Kidney epithelial cell (primary cell): ENCODE measurements at places on chromosomes 12 and 14. TPM values are rescaled to one million over a fixed set of nuclear protein-coding genes. Genes with fewer than 3 reads are reported as not detected.

The ADSS1 gene
- total RNA-seq: 3.4 and 10.3 TPM in 2 replicates

The TAS2R20 gene
- 0.41 and 1.0 TPM in 2 replicates for total RNA-seq

The ATG101 gene
- 77.8 and 83.1 TPM in 2 replicates for total RNA-seq

- no peak for DNase-seq
These were observed 259.6 kb downstream of the AKAP6 start for GRCh38 chr14:32588448-32589320.

- DNase-seq: no peak
These were observed 1.1 kb downstream of the PHLDA1 start for GRCh38 chr12:76030341-76031080.

DNA sequence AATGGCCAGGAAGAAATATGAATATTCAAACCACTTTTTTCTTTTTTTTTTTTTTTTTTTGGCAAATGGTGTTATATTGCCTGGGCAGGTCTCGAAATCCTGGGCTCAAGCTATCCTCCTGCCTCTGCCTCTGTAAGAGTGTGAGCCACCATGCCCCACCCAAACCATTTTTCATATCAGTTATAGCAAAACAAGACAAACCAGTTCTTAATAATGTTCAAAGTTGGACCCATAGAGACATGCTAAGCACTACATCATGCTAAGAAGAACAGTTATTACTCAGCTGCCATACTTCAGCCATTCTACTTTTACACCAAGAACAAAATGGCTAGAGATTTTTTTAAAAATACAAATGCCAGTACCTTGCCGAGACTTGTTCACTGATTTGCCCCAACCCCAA is 25.5 kb downstream of the EIF2S1 start:
- no peak for DNase-seq

DNA sequence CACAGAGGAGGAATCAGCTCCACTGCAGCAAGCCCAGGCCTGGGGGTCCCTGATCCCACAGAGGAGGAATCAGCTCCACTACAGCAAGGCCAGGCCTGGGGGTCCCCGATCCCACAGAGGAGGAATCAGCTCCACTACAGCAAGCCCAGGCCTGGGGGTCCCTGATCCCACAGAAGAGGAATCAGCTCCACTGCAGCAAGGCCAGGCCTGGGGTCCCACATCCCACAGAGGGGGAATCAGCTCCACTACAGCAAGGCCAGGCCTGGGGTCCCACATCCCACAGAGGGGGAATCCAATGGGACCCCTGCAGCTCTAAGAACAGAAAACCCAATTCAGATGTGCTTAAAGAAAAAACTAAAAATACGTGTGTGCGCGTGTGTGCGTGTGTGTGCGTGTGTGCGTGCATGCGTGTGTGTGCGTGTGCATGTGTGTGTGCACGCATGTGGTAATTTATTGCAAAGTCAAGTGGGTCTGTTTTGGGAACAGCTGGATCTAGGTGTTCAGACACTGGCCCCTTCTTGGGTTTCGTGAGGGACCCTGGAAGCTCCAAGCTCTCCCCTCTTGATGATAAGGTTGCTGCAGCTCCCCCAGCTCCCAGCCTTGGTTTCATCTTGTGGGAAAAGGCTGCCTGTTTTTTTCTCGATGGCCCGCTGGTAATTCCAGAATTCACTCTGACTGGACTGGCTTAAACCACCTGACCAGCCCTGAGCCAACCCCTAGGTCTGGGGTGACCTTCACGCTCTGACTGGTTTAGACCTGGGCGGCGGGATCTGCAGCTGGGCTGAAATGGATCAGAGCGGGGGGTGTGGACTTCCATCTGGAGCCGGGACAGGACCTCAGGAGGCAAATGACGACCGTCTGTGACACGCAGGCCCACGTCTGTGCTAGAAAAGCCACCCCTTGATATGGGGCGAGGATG is 47.1 kb downstream of the GALNT9 start:
- DNase-seq: no peak

DNA sequence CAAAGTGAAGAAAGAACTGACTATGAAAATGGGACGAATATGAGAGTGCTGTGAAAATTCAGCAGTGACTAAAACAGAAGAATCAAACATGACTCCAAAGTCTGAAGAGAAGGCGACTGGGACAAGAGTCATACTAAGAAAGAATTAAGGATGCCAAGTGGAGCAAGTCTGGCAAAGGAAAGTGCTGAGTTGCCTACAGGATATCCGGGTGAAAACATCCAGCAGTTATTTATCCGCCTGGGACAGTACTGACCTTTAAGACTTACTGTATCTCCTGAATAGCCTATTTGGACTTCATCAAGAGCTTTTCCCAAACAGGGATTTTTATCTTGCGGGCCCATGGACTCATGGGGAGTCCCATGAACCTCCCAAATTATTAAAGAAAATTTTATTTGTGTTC is 41.1 kb downstream of the KICS2 start:
- no peak for DNase-seq

- no peak for DNase-seq
These were observed 568.3 kb downstream of the FSCB start for GRCh38 chr14:43938588-43939281.

GRCh38 chr12:106205208-106206069 is 42.4 kb downstream of the CKAP4 start:
- no peak for DNase-seq

DNA sequence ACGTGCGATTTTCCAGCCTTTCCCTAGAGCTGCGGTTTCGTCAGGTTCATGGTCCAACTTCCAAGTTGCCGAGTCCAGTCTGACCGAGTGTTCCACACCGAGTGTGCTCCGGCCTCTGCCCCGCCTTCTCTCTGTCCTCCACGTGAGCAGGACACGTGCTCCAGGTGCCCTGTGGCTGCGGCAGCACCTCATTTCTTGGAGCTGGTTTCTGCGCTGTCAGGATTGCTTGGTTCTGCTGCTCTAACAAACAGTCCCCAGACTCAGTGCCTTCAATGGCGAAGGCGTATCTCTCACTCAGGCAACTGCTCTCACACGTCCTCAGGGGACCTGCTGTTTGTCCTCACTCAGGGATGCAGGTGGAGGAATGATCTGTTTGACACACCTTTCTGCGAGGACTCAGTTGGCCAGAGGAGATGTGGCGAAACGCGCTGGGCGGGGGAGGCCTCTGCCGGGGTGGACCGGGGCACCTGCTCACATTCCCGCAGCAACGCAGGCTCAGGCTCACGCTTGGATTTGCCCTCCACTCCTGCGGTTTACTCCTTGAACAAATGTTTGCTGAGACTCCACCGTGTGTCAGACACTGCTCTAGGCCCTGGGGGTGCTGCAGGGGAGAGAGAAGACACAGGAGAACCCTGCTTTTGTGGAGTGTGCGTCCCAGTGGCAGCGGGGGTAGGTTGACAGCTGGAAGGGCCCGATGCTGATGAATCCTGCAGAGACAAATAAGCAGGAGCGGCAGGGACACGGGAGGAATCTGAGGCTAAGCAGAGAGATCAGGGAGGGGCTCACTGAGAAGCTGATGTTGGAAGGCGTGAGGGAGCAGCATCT is 63.4 kb upstream of the FBRSL1 start:
- DNase-seq: no peak

- DNase-seq: peak; percentile 39
These were observed 47.6 kb upstream of the FRMD6 start for GRCh38 chr14:51604073-51604472.

DNA sequence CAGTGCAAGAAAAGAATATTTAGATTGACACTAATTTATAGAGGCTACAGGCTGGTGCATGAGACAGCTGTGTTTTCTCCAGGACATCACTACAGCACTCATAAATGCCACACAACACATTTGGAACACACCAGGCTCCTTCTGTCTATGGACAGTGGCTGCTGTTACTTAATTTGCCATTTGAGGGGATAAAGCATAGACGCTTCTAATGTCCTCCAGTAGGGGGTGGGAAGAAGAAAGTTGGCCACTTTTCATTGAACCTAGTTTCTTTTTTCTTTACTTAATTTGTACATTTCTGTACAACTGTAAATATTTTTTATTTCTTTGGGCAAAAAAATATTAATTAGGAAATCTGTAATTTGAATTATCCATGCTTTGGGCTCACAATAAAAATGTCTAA is 12.4 kb upstream of the RTN1 start:
- no peak for DNase-seq

GRCh38 chr12:104790296-104791125 is 167.6 kb downstream of the SLC41A2 start:
- DNase-seq: no peak

- DNase-seq: no peak
These were observed 1.2 kb downstream of the KHNYN start for GRCh38 chr14:24430682-24431568.
